NCI-H2029 treated with DMSO at 0.1 percent for 48 hours (cell line): ENCODE measurements at places on chromosomes 7 and 10.

DNA sequence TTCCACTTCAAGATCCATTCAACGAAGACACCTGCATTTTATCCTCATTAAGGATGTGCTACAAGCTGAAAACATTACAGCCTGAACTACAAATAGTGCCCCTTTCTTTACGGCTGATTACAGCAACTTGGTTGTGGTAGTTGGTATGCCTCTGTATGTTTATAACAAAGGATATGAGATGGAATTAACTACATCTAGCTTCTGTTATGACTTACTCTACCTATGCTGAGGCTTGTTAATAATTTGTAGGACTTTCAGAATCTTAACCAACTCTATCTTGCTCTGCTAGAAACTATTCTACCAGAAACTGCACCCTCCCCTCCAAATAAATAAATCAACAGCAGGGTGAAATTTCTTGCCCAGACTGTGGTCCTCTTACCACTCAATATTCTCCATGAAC lies 448.1 kb downstream of the GRM8 start:
- no peak for DNase-seq

DNA sequence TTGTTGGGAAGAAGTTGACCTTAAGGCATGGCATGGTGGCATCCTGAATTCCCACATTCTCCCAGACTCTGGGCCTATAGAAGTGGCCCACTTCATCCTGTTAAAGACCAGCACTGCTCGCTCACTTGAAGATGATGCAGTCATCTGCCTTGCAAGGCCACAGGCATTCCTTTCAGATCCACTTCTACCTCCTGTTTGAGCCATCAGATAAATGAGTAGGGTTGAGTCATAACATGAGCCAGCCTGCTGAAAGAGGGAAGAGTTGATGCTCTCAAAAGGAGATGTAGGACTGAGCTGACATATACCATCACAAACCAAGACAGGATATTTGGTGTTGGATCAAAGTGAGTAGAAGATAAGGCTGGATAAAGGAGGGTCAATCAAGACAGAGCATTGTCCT lies 1.5 kb upstream of the EBLN1 start:
- DNase-seq = no peak

GRCh38 chr7:79403451-79403850 lies 50.0 kb downstream of the MAGI2 start:
- no peak for DNase-seq

DNA sequence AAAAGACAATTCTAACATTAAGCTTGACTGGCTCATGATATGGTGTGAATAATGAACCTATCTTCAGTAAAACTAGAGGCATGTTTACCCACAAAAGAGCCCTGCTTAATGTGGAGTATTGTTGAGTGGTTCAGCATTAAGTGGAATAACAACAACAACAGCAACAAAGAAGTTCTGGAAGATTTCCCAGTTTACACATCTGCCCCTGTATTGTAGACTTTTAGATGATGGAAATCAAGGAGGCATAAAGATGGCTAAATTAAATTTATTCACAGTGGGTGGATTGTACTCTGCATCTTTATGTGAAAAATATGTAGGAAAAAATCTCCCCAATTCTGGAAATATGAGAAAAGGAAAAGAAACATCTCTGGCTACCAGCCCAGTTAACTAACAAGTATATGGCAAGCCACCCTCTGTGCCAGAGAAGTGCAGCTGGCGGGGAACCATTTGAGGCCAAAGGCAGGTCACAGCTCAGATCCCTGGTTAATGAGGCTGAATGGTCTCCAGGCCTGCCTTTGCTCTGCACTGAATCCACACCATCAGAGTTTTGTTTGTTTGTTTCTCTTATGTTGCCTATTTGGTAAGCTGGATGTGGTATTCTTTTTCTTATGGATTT lies 186.0 kb downstream of the SEMA3D start:
- DNase-seq = peak; percentile 25

GRCh38 chr10:58565271-58565670 lies 52.6 kb downstream of the BICC1 start:
- DNase-seq = no peak

DNA sequence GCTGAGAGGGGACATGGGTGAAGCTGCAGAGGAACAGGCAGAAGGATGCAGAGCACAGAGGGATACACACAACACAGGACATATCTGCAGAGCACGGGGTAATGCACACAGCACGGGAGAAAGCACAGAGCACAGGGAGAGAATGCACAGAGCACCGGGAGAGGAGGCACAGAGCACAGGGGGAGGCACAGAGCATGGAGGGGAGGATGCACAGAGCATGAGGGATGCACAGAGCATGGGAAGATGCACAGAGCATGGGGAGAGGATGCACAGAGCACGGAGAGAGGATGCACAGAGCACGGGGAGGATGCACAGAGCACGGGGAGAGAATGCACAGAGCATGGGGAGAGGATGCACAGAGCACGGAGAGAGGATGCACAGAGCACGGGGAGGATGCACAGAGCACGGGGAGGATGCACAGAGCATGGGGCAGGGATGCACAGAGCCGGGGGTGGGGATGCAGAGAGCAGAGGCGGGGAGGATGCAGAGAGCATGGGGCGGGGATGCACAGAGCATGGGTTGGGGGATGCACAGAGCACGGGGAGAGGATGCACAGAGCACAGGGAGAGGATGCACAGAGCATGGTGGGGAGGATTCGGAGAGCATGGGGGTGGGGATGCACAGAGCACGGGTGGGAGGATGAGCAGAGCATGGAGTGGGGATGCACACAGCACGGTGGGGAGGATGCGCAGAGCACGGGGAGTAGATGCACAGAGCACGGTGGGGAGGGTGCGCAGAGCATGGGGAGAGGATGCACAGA lies 230.0 kb downstream of the ADAM12 start:
- no peak for DNase-seq
